ENCODE measurements at places on chromosomes 2 and 18. TPM values are rescaled to one million over a fixed set of nuclear protein-coding genes. Genes with fewer than 3 reads are reported as not detected.

RESP18 gene
- not detected for total RNA-seq

POTEC gene
- not detected for total RNA-seq

FAM161A gene
- 8.1 TPM for total RNA-seq

ZSWIM2 gene
- not detected for total RNA-seq

SFT2D3 gene
- 7.0 TPM for total RNA-seq

SLC35G4 gene
- total RNA-seq: not detected
